ENCODE measurements at places on chromosomes 1 and 21.

GRCh38 chr1:224996266-224996665 is 66.8 kb downstream of the DNAH14 start:
- DNase-seq, result no peak

DNA sequence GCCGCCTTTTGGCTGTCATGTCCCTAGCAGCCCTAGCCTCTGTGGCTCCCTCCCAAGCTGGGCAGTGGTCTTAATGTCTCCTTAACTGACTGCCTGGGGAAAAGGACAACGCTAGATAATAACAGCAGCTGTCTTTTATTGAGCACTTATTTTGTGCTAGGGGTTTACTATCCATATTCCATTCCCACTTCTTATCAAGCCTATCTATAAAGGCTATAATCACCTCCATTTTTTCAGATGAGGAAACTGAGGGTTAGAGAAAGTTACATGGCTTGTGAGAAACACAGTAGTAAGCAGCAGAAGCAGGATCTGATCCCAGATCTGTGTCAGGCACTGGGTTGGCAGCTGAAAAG is 6.2 kb downstream of the SH3BGRL3 start:
- no peak for DNase-seq

DNA sequence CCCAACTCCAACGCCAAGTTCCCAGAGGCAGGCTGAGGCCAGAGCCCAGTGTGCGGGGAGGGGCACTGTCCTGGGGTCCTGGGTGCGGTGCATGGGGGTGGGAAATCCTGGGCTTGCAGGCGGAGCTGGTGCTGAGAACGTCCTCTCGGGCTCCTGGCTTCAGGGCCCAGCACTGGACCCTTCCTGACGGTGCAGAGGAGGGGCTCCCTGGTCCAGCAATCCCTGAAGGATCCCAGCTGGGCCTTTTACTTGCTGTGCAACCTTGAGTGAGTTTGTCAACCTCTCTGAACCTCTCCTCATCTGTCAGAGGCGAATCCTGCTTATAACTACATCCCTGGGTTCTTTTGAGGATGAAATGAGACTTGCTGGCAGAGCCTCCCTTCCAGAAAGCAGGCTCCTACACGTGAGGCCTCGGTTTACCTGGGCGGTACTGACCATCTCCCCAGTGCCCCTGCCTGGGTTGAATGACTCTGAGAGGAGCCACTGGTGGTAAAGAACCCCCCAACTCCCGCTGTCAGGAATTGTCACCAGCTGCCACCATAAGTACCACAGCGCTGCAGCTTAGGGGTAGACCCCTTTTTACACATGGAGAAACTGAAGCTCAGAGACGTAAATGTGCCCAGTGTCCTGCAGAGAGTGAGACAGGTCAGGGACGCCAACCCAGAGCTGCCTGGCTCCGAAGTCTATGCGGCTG is 77.3 kb downstream of the DHRS3 start:
- DNase-seq, result no peak

DNA sequence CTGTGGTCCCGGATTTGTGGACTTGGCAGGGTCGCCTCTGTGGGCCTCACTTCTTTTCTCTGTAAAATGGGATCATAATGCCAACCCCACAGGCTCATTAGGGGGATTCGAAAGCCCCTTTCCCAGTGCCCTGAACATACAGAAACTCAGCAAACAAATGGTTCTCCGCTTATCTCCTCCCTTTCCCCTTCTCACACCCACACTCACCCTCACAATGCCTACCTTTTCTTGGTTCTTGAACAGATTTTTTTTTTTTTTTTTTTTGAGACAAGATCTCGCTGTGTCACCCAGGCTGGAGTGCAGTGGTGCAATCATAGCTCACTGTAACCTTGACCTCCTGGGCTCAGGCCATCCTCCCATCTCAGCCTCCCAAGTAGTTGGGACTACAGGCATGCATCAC is 175.7 kb downstream of the KAZN start:
- no peak for DNase-seq

GRCh38 chr1:10380594-10381275 is 18.1 kb upstream of the PGD start:
- no peak for DNase-seq
